Activated CD4-positive, alpha-beta T cell treated with anti-CD3 and anti-CD28 coated beads, Interleukin-2, amount 10 ng/mL, durations not matched to agents 24 days and 14 days (primary cell): ENCODE measurements at places on chromosomes 5 and 9.
A peak's percentile ranks its signal among the peaks of the same experiment; 100 is the strongest.

DNA sequence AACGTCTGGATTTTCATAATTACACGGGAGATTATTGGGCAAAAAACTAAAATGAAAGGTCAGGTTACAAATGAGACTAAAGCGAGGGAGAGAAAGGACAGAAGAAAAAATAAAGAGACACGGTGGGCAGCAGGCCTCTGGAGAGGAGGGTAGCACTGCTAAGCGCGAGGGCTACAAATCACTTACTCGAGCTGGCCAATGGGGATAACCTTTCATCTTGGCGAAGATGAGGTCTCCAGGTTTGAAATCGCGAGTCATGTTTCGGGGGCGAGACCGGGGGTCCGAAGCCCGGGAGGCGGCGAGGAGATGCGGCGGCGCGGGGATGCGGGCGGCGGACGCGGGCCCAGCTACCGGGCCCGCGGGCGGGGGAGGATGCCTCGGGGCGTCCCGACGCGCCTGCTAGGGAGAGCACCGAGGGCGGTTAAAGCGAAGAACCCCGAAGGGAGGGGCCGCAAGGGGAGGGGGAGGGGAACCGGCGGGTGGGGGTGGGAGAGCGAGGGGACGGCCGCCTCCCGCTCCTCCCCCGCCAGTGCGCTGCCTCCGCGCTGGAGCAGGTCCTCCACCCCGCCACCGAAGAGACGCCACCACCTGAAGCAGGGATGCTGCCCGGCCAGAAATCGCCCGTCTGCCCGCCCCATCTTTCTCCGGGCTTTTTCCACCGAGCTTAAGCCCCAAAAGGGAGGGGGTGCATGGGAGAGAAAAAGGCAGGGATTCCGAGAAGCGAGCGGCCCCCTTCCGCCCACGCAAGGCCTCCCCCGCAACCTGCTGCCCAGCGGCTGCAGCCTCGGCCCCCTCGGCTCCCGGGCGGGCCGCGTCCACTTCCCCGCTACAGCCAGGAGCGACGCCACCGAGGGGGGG, 610 bp downstream of the PSIP1 start:
- DNase-seq, result peak; percentile 88

GRCh38 chr5:136249678-136250266, 56.8 kb upstream of the SMIM32 start:
- DNase-seq, result no peak

- no peak for DNase-seq
Observed at GRCh38 chr9:92720807-92721535, 43.7 kb downstream of the BICD2 start.

- peak; percentile 70 for DNase-seq
Observed at GRCh38 chr9:127525401-127526188, 74.3 kb downstream of the LRSAM1 start.

DNA sequence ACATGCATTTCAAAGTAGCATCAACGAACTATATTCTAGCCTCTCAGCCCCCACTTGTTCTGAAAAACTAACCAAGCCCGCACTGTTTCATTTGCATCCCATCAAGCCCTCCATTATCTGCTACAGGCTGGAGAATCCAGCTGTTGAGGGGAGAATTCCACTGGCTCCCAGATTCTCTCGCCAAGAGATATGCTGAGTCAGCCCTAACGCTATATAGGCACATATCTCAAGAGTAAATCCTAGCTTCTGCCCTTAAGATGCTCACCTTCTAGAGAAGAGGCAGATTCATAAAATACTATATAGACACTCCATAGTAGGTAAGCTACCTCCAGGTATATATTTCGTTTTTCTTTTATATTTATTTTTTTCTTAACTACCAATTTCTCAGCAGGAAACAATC, 266.4 kb upstream of the TARS1 start:
- DNase-seq, result no peak

GRCh38 chr5:73454379-73455036, 5.9 kb upstream of the FOXD1 start:
- DNase-seq, result peak; percentile 78

DNA sequence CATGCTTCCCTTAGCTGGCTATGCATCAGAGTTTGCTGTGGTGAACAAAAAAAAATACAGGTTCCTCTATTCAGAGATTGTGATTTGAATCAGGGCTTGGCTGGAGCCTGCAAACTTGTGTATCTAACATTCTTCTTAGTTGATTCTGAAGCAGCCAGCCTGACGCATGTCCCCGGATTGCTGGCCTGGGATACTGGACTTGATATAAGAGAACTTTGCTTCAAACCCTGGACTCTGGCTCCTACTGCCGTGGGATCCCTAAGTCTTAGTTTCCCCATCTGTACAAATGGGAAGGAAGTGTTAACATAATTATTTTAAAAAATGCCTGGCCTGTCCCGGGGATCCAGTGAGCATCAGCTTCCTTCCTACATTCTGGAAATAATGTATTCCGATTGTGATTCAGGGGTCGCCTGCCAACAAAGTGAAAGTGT, 292.8 kb downstream of the ARHGEF28 start:
- DNase-seq, result no peak

DNA sequence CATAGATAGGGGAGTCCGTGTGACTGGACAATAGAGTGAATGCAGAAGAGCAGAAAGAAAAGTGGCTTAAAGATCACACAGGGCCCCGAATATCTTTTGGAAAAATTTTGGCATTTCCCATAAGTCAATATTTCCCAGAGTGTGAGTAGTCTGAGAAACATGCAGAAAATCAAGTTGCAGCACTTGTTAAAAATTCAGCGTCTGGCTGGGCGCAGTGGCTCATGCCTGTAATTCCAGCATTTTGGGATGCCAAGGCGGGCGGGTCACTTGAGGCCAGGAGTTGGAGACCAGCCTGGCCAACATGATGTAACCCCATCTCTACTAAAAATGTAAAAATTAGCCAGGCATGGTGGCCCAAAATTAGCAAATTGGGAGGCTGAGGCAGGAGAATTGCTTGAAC, 227.0 kb downstream of the DRD1 start:
- no peak for DNase-seq

- no peak for DNase-seq
Observed at GRCh38 chr5:108084105-108084504, 297.8 kb downstream of the FBXL17 start.

GRCh38 chr9:14652729-14653377, 40.4 kb downstream of the ZDHHC21 start:
- DNase-seq, result no peak

GRCh38 chr9:119179701-119180100, 189.5 kb downstream of the BRINP1 start:
- DNase-seq, result no peak

DNA sequence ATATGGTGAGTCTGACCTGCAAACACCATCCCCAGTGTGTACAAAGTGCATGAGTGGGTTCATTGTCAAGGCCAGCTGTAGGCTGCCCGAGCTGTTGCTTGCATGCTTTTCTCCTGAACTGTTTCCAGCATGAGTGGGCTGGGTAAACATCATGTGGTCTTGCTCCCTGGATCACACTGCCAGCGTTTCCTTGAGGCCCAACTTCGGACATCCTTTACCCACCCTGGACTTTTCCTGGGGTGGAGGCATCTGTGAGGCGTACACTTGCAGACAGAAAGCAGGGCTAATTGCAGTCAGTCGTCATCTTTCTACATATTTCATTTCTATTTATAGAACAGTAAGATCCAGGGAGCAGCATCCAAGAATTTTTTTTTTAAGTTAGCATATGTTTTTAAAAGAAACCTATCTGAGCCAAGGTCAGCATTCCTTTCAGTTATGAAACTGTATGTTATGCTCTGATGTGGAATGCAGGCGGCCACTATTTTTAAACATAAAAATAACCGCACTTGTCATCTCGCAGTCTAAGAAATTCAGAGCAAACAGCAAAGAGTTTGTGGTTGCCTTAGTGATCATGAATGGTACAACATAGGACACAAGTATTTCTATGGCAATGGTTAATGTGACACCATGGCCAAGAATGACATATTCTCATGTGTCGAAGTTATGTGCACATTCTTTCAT, 106.5 kb upstream of the DMRT1 start:
- DNase-seq, result no peak

GRCh38 chr5:152853361-152853760, 448.3 kb upstream of the NMUR2 start:
- DNase-seq, result no peak

GRCh38 chr5:164356790-164357189, 851.4 kb downstream of the MAT2B start:
- no peak for DNase-seq

DNA sequence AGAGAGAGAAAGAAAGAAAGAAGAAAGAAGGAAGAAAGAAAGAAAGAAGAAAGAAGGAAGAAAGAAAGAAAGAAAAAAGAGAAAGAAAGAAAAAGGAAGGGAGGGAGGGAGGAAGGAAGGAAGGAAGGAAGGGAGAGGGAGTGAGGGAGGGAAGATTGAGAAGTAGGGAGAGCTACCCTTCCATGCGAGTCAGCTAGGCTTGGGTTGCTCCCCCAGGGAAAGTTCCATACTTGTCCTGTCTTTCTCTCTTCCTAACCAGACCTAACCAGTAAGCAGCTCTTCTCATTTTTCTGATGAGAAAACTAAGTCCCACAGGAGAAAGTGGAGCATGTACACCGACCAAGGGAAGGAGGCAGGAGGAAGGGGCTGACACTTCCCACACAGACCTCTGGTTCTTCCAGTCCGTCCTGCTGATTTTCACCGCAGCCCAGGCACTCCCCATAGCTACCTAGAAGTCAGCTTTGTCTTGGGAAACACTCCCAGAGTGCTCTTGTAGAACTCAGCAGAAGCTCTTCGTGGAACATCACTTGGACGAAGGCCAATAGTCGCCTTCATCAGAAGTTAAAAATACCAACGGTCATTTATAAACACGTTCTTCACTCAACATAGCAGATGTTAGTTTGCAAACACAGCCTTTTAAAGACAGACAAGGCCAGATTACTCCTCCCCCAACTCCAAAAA, 29.0 kb upstream of the ENTREP1 start:
- no peak for DNase-seq

- DNase-seq, result no peak
Observed at GRCh38 chr9:114719290-114719689, 37.3 kb upstream of the TEX48 start.

- no peak for DNase-seq
Observed at GRCh38 chr5:122581629-122582028, 193.3 kb upstream of the SNX2 start.

DNA sequence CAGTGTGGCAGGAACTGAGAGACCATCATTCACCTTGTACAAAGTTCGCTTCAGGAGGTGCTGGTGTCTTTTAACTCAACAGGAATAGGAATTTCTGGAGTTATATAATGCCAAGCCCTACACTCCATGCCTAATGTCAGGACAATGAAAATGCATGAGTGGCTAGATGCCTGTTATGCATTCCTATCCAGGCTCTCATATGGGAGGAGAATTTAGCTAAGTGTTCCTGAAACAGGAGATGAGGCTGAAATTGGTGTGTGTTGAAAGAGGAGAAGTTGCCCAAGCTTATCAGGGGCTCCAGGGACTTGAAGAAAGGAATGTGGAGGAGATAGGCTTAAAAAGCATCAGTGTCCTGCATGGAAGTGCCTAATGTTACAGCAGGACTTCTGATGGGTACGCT, 26.8 kb upstream of the PRUNE2 start:
- no peak for DNase-seq

GRCh38 chr5:150946351-150946905, 41.6 kb upstream of the ZNF300 start:
- DNase-seq, result no peak

GRCh38 chr5:26148569-26149107, 889.7 kb downstream of the CDH9 start:
- no peak for DNase-seq

DNA sequence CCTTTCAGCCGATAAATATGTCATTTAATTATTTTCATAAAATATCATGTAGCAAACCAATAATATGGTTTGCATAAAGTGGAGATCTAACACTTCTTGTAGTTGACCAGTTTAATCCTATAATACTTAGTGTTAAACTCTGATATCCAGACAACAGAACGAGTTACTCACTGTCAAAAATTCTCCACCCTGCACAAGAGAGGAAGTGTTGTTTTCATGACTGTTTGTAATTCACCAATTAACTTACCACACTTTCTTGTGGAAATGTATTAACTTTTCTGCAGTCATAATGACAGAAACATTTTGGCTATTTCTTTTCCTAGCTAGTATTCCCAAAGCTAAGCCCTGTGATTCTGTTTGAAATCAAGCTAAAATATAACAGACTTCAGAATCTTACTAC, 555.3 kb upstream of the FTMT start:
- no peak for DNase-seq

GRCh38 chr9:71431931-71432330, 310.5 kb upstream of the TRPM3 start:
- no peak for DNase-seq

GRCh38 chr9:99592834-99593574, 228.7 kb upstream of the NR4A3 start:
- no peak for DNase-seq

DNA sequence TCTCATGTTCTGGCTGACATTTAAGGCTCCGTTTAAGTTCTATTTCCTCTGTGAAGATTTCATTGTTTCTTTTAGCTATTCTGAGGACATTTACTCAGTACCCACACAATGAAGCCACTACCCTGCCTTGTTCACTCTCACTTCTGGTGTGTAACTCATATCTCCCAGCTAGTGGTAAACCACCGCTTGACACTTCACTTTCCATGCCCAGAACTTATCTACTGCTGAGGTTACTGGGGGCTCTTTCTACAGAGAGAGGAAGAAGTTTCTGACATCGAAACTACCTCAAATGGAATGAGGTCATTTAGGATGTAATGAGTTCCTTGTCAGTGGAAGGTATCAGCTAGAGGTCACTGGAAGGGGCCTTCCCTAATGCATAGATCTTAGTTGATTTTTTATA, 501.5 kb downstream of the DMAC1 start:
- DNase-seq, result peak; percentile 64

- DNase-seq, result no peak
Observed at GRCh38 chr5:52015760-52016159, 632.5 kb downstream of the ISL1 start.

- DNase-seq, result no peak
Observed at GRCh38 chr5:66367814-66368541, 223.9 kb downstream of the SREK1 start.

DNA sequence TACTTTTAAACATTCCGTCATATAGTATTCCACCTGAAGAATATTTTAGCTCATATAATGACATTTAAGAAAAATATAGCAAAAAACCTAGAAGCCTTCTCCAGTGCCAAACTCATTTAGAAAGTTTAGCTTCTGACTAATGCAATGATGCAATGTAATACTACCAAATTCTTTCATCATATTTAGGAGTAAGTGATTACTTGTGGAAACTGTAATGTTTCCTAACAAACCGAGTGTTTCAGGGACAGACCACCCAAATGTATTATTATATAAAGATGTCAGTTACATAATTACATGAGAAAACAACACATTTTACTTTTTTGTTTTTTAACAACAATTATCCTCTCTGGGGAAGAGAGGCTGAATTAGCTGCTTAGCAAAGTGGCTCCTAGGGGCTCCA, 316.2 kb downstream of the ARL15 start:
- DNase-seq, result no peak
